ENCODE measurements at places on chromosomes 5 and 9.
A peak's percentile ranks its signal among the peaks of the same experiment; 100 is the strongest.

DNA sequence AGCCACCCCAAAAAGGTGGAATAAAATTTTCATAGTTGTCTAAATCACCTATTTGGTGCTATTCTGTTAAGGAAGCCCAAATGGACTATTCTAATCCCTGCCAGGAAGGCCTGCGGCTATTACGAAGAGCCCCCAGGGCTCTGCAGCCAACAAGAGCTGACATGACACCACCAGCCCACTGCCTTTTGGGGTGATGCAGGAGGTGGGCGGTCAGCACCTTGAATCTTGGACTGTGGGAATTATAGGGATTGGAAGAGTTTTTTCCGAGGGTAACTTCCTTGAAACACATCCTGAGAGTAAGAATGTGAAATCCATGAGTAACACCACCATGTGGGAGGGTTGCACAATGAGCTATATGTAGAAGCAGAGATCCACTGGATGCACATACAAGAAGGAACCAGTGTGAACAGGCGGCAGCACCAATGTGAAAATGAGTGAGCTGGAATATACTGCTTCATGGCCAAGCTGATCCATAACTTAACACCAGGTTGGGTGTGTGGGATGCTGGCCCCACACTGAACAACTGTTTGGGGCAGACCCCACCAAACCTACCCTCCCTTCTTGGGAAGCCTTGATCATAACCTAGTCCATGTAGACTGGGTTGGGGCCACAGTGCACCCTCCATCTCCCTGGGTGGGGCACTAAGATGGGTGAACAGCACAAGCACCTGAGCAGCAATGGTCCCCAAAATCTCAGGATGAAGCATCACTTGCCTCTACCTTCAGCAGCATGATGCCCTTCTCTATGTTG, 239.0 kb downstream of the FSTL4 start:
- DNase-seq = no peak

- no peak for DNase-seq
These were observed 3.4 kb downstream of the S1PR3 start for GRCh38 chr9:88994469-88995199.

DNA sequence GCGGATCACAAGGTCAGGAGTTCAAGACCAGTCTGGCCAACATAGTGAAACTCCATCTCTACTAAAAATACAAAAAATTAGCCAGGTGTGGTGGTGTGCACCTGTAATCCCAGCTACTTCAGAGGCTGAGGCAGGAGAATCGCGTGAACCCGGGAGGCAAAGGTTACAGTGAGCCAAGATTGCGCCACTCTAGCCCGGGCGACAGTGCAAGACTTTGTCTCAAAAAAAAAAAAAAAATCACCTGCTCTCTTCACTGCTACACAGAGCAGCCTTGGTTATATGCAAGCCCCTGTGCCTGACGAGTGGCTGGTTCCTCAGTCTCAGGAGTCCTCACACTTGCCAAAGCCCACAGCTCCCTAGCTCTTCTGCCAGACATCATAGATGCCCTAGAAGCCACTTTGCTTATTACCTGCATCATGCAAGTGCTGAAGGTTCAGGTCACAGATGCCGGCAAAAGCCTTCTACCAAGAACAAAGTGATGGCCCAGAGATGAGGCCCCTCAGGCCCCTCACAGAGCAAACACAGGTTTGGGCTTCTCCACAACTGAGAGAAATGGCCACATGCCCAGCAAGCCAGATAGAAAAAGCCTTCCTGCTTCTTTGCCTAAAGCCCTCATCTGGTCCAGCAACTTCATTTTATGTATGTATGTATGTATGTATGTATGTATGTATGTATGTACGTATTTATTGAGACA, 176.4 kb downstream of the AUH start:
- no peak for DNase-seq

GRCh38 chr5:119171686-119172085, 100.8 kb downstream of the DMXL1 start:
- no peak for DNase-seq

- DNase-seq = no peak
These were observed 1029.3 kb upstream of the TYRP1 start for GRCh38 chr9:11663913-11664312.

DNA sequence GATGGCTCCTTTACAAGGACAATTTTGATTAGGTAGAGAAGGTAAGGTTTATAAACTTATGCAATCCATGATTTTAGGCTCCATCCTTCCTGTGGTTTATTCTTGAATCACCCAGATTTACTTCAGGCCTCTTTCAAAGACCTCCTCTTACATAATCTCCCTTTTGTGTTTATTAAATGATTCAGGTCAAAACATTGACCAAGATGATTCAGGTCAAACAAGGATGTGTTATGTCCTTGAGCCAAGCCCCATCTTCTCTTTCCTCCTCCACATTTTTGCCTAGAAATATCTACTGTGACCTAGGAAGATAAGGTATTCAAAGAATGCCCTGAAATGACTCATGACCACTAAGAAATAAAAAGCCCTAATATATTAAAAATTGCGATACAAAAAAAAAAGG, 31.8 kb upstream of the TLR4 start:
- no peak for DNase-seq

- DNase-seq = no peak
These were observed 297.9 kb downstream of the EFNA5 start for GRCh38 chr5:107372723-107373450.

- DNase-seq = peak; percentile 12
These were observed 36.2 kb downstream of the FBXL17 start for GRCh38 chr5:108345541-108346171.

DNA sequence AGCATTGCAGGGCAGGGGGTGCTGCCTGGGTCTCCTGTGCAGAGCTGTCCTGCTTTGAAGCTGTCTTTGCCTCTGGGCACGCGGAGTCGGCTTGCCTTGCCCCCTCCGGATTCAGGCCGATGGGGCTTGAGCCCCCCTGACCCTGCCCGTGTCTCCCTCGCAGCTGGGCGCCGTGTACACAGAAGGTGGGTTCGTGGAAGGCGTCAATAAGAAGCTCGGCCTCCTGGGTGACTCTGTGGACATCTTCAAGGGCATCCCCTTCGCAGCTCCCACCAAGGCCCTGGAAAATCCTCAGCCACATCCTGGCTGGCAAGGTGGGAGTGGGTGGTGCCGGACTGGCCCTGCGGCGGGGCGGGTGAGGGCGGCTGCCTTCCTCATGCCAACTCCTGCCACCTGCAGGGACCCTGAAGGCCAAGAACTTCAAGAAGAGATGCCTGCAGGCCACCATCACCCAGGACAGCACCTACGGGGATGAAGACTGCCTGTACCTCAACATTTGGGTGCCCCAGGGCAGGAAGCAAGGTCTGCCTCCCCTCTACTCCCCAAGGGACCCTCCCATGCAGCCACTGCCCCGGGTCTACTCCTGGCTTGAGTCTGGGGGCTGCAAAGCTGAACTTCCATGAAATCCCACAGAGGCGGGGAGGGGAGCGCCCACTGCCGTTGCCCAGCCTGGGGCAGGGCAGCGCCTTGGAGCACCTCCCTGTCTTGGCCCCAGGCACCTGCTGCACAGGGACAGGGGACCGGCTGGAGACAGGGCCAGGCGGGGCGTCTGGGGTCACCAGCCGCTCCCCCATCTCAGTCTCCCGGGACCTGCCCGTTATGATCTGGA, 2.7 kb downstream of the CEL start:
- DNase-seq = no peak

DNA sequence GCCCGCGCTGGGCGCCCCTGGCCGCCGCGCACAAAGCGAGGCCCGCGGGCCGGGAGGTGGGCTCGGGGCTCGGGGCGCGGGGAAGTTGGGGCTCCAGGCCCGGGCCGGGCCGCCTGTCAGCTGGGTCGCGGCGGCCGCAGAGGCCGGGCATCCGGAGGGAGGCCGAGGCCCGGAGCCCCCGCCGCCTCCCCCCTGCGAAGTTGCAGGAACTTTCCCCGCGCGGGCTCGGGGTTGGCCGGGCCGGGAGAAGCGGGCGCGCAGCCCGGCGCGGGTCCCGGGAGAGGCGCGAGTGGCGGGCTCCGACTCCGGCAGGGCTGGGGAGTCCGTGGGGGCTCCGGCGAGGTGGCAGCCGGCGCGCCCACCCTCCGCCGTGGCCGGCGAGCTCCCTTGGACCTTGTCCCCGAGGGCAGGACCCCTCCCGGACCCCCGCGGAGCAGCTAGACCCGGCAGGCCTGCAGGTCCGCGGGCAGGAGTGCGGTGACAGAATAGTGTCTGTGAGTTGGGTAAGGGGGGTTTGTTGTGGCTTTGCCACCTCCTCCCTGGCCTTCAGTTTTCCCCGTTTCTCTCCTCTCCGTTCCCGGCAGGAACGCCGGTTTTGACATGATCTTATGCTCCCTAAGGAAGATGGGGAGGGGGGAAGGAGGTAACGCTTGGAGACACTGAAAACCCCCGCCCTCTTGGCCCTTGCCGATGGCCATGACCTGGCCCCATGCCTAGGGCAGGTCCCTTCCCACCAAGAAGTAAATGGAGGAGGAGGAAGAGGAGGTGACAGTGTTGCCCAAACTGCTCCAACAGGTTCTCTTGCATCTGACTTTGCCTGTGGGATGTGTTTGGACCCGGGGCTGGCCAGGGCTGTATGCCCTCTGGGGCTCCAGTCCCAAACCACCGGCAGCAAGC, 942 bp downstream of the PHF2 start:
- peak; percentile 84 for DNase-seq

GRCh38 chr5:65989158-65989557, 62.8 kb downstream of the ERBIN start:
- DNase-seq = no peak

GRCh38 chr5:133032852-133033742, 6.7 kb upstream of the ZCCHC10 start:
- DNase-seq = no peak

GRCh38 chr5:53463909-53464621, 16.4 kb upstream of the FST start:
- DNase-seq = no peak

GRCh38 chr5:42912184-42912798, 100.6 kb upstream of the SELENOP start:
- DNase-seq = no peak

- peak; percentile 77 for DNase-seq
These were observed 15.4 kb downstream of the LMAN2 start for GRCh38 chr5:177336112-177336511.

DNA sequence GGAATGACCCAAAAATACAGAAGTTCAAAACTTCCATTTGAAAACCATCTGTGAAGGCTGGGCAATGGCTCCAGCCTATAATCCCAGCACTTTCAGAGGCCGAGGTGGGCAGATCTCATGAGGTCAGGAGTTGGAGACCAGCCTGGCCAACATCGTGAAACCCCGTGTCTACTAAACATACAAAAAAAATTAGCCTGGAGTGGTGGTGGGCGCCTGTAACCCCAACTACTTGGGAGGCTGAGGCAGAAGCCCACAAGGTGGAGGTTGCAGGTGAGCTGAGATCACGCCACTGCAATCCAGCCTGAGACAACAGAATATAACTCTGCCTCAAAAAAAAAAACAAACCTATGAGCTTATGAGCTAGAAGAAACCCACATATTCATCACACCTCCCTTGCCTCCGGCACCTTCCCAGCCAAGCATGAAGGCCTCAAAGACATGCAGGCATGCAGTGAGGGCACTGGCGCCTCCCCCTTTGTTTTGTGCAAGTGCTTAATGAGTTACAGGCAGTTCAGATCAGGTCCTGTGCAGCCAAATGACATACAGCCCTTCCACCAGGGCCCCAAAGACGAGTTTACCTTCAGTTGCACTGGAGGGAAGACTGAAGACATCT, 9.9 kb downstream of the HNRNPH1 start:
- no peak for DNase-seq

DNA sequence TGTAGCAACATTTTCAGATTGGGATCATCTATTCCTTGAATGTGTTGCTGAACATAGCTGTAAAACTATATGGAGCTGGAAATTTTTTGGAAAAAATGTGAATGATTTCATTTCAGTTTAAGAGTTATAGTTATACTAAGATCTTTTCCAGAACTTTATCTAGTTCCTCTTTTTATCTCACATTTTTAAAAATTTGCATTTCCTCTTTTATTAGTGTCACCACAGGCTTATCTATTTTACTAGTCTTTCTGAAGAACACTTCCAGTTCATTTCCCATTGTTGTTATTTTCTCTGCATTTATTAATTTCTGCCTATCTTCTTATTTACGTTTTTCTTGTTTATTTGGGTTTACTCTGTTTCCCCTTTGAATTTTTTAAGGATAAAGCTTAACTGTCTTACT, 46.0 kb upstream of the FSTL4 start:
- DNase-seq = no peak

DNA sequence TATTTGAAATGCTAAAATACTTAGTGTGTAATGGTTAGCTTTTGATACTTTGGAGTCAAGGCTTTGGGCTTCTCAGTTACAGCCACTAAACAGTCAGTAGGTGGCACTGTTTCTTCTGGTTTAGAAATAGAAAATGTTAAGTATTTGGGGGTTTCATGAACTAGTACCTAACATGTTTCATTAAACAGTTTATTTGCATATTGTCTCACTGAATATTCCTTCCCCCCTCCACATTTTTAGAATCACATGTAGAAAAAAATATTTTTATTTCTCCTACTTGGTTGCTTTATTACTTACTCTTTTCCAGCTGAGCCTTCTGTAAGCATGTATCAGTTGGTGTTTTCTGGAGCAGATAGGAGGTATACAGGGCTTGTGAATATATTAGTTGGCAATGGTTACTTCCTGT, 48.0 kb downstream of the IPO11 start:
- DNase-seq = peak; percentile 41

- peak; percentile 48 for DNase-seq
These were observed 147.8 kb downstream of the TMEM38B start for GRCh38 chr9:105842023-105842644.

- no peak for DNase-seq
These were observed 169.9 kb downstream of the FANCC start for GRCh38 chr9:95147452-95148207.

- DNase-seq = peak; percentile 42
These were observed 4.0 kb upstream of the RANBP3L start for GRCh38 chr5:36305571-36306326.

- no peak for DNase-seq
These were observed 201.7 kb downstream of the MARCHF11 start for GRCh38 chr5:15977851-15978250.

DNA sequence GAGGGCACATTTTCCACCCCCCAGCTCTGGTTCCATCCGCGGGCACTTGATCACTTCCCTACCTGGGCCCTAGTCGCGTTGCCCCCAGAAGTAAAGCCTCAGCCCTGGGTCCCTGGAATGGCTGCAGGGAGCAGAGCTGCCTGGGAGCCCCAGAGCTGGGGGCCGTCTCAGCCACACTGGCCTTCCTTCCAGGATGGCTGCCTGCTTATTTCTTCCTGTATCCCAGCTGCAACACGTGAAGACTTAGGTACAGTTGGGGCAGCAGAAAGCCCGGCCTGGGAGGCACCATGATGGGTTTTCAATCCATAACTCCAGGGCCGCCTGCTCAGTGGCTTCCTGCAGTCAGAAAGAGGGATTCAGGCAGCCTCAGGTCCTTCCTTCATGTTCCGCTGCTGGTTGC, 232.3 kb downstream of the IRX2 start:
- DNase-seq = no peak
